KG1 (cell line): ENCODE measurements at places on chromosomes 6 and 20.
A peak's percentile ranks its signal among the peaks of the same experiment; 100 is the strongest.

DNA sequence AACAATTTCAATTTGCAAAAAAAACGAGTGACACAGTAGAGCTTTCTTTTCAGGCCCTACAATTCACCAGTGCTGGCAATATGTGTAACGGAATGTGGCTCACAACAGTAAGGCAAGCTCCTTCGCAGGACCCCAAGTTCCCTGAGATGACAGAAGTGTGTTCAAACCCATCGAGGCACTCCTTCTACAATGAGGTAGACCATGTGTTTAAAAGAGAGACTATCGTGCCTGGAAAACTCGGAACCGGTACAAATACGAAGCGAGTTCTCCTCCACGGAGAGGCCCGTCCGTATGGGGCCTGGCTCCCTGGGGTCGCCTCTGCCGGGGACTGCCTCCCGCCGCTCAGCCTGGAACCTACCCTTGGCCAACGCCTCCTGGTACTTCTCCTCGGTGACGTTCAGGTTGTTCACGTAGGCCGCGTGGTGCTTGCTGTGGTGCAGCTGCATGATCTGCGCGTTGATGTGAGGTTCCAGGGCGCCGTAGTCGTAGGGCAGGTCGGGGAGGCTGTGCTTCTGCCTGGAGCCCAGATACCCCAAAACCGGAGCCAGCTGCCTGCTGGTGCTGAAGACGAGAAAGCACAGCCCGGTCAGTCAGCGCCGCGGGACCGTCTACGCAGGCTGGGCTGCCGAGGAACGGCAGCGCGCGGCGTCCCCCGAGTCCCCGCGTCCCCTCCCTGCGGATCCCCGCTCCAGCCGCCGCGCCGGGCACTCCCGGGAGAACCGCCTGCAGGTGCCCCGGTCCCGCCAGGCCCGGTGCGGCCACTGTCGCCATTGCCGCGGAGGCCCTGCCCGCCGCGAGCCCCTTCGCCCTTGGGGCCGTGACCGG lies 526 bp downstream of the SOD2 start:
- no peak for DNase-seq

GRCh38 chr20:61871913-61872312 lies 193.8 kb downstream of the TAF4 start:
- no peak for DNase-seq

- no peak for DNase-seq
These were observed 384.5 kb upstream of the CDH4 start for GRCh38 chr20:60867589-60867988.

DNA sequence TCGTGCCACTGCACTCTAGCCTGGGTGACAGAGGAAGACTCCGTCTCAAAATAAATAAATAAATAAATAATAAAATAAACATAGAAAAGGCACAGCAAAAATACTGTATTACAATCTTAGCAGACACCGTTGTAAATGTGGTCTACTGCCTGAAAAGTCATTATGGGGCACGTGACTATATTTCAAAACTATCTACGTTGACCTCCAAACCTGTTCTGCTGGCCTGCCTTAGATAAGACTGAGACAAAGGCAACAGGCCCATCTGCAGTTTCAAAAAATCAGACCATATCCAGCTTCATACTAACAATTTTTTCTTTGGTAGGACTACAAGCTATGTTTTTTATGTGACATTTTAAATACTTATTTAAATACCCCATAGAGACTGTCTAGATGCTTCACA lies 59.1 kb downstream of the AGPAT4 start:
- no peak for DNase-seq

DNA sequence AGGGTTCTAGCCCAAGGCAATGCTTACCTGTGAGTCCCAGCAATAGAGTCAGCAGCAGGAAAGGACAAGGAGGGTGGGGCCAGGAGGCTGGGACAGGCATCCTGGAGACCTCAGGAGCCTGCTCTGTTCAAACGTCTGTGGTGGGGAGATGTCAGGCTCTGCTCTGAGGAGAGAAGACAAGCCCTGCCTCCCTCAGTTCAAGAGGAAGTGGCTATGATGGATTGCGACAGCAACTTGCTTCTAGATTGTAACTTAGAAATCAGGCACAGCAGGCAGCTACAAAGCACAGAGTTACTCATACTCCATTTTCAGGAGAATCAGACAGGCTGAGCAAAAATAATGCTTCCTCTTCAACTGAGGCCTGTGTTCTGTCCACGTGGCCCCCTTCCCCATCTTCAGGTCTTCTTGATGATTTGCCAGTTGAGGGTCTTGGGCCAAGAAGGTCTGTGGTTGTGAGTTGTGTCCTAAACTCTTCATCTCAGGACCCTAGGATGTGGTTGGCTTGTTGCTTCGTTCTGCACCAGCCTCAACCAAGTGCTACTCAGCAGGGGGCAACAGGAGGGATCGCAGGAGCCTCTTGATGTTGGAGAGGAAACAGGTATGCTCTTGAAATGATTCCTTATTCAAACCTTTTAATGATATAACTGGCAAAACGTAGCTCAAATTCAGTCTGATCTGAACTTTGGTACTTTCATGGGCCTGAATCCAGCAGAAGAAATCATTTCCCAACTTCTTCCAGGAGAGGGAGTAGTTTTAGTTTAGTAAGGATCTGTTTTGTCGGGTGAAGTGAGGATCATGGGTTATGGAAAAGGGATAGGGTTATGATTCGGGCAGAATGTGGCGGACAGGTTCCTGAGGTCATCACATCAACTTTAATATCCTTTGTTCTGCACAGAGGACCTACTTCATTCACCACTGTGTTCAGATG lies 31.0 kb downstream of the SIRPB1 start:
- DNase-seq, result peak; percentile 33
